Natural killer cell (primary cell): ENCODE measurements at places on chromosomes 3 and 15. TPM values are rescaled to one million over a fixed set of nuclear protein-coding genes. Genes with fewer than 3 reads are reported as not detected.
A peak's percentile ranks its signal among the peaks of the same experiment; 100 is the strongest.

DNA sequence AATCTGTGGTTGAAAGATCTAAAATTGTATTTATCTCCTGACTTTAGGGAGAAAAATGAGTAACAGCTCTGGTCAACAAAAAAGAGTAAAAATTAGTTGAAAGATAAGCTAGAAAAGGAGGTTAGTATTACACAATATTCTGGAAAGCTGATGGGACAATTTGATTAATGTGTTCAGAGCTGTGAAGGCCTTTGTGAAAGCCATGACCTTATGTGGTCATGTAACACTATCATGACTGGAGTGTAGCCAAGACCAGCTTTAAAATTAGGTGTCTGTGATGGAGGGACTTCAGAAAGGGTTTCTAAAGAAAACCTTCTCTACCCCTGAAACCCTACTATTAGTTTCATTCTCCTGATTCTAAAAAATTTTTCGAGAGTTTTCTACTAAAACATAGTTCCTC lies 127.2 kb downstream of the NFKBIZ start:
- H3K4me3 ChIP-seq, result no peak overlapping the region
- no peak overlapping the region for H3K27ac ChIP-seq
- H3K27me3 ChIP-seq, result no peaks in the 10 kb centered on the region
- no peak for DNase-seq
- no peaks in the 10 kb centered on the region for H3K36me3 ChIP-seq

GRCh38 chr15:68375716-68376220 lies 56.2 kb downstream of the ITGA11 start:
- no peaks in the 10 kb centered on the region for H3K4me1 ChIP-seq
- no peak overlapping the region for H3K27ac ChIP-seq
- no peaks in the 10 kb centered on the region for H3K36me3 ChIP-seq

DNA sequence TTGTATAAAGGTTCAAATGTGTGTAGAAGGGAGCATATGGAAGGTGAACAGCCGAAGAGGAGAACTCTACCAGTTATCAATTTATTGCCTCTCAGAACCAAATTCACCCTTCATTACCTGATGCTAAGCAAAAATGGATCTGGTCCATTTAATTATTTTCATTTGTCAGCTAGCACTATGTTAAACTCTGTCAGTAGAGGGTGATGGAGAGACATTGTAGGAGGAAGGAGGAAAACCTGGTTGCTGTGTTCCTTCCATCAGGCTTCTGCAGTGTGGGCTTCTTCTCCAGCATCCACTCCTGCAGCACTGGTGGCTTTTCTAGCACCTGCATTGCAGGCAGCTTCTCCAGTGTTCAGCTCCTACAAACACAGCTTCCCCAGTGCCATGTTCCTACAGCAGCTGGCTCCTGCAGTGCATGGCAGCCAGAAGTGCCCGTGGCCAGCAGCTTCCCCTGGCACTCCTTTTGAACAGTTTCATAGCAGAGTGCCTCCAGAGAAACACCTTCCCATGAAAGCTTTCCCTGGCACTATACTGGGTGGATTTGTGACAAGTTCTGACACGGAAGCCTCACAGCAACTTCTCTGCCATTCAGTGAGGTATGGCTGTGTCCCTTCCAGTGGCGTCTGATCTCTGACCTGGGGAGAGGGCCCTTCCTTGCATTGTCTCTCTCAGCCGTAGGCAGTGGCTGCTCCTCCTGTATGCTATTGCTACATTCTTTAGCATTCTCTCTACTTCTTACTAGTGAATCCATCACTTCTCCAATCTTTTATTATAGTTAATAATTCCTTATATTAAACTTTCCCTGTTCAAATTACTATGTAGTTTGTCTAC lies 14.6 kb upstream of the IL17RD start:
- H3K4me3 ChIP-seq, result no peak overlapping the region
- peak; percentile 21 for DNase-seq
- no peaks in the 10 kb centered on the region for H3K27me3 ChIP-seq
- no peaks in the 10 kb centered on the region for H3K36me3 ChIP-seq
- H3K4me1 ChIP-seq, result no peaks in the 10 kb centered on the region
- H3K27ac ChIP-seq, result no peak overlapping the region

- no peaks in the 10 kb centered on the region for H3K27me3 ChIP-seq
- H3K27ac ChIP-seq, result no peak overlapping the region
- no peaks in the 10 kb centered on the region for H3K36me3 ChIP-seq
- no peaks in the 10 kb centered on the region for H3K4me1 ChIP-seq
- no peak for DNase-seq
Observed at GRCh38 chr3:106251160-106251892, 382.5 kb upstream of the CBLB start.

Gene TMC3
- not detected for total RNA-seq

DNA sequence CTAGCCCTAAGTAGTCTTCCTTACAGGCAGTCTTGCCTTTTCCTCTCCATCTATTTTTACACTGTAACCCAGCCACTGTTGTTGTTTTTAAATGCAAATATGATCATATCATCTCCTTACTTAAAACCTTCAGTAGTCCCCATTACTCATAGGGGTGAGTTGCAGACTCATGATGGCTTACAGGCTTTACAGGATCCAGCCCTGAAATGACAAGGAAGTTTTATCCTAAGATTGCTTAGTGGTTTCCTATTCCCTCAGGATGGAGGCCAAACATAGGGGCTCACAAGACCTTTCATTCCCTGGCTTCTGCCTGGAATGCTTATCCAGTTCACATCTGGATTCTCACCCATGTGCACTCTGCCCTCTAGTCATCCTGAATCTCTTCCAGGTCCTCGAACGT lies 27.7 kb upstream of the PCOLCE2 start:
- no peaks in the 10 kb centered on the region for H3K4me1 ChIP-seq
- peaks cover 6% of the 10 kb centered on the region for H3K27me3 ChIP-seq
- no peak overlapping the region for H3K27ac ChIP-seq
- no peak for DNase-seq

GRCh38 chr15:98946301-98947255 lies 61.0 kb downstream of the PGPEP1L start:
- peaks cover 3% of the 10 kb centered on the region for H3K4me1 ChIP-seq
- no peak overlapping the region for H3K27ac ChIP-seq
- H3K4me3 ChIP-seq, result no peak overlapping the region
- peaks cover 16% of the 10 kb centered on the region for H3K36me3 ChIP-seq
- no peak for DNase-seq

Gene TM6SF1
- 12.6 TPM for total RNA-seq

GRCh38 chr3:36695769-36696137 lies 68.6 kb downstream of the DCLK3 start:
- H3K27me3 ChIP-seq, result no peaks in the 10 kb centered on the region
- H3K36me3 ChIP-seq, result no peaks in the 10 kb centered on the region

- no peaks in the 10 kb centered on the region for H3K27me3 ChIP-seq
- no peaks in the 10 kb centered on the region for H3K4me1 ChIP-seq
- H3K27ac ChIP-seq, result no peak overlapping the region
- H3K36me3 ChIP-seq, result no peaks in the 10 kb centered on the region
Observed at GRCh38 chr3:62287392-62287927, 85.9 kb downstream of the FEZF2 start.

Gene THRB
- not detected for total RNA-seq

- no peak overlapping the region for H3K27ac ChIP-seq
- no peak for DNase-seq
- H3K4me1 ChIP-seq, result no peaks in the 10 kb centered on the region
Observed at GRCh38 chr3:175075269-175075668, 216.1 kb downstream of the NAALADL2 start.

Gene ZKSCAN7
- 3.4 TPM for total RNA-seq
